ENCODE measurements at places on chromosomes 5 and 9. TPM values are rescaled to one million over a fixed set of nuclear protein-coding genes. Genes with fewer than 3 reads are reported as not detected.

Gene BTNL3
- not detected for total RNA-seq

Gene C1QTNF2
- 3.2 TPM for total RNA-seq

Gene PCDHGB3
- 7.1 TPM for total RNA-seq

Gene IFNA14
- not detected for total RNA-seq

Gene ARHGEF39
- total RNA-seq, result 2.9 TPM

Gene SEMA6A
- total RNA-seq, result 0.66 TPM

Gene UNC5A
- total RNA-seq, result not detected

Gene FBN2
- total RNA-seq, result 78.2 TPM

Gene EQTN
- not detected for total RNA-seq

Gene SPATA31E1
- not detected for total RNA-seq

Gene HTR4
- total RNA-seq, result not detected

Gene SPAAR
- total RNA-seq, result not detected

Gene SHISAL2B
- total RNA-seq, result not detected

Gene SLC34A1
- not detected for total RNA-seq

Gene CTSV
- 1.5 TPM for total RNA-seq

All from smooth muscle cell of trachea (primary cell).